ENCODE measurements at places on chromosomes 16 and 17. TPM values are rescaled to one million over a fixed set of nuclear protein-coding genes. Genes with fewer than 3 reads are reported as not detected.

The CACNG5 gene
- polyA plus RNA-seq = not detected

The TBC1D3E gene
- polyA plus RNA-seq = not detected

The KRT16 gene
- 0.90 TPM for polyA plus RNA-seq

The CD300H gene
- polyA plus RNA-seq = not detected

The ATMIN gene
- 13.2 TPM for polyA plus RNA-seq

The MEFV gene
- polyA plus RNA-seq = not detected

The MRPL38 gene
- polyA plus RNA-seq = 58.4 TPM

The TBC1D3C gene
- polyA plus RNA-seq = not detected

The SPIRE2 gene
- 0.79 TPM for polyA plus RNA-seq

The PITPNM3 gene
- polyA plus RNA-seq = 6.5 TPM

The SLX4 gene
- 1.9 TPM for polyA plus RNA-seq

The ALOXE3 gene
- 0.11 TPM for polyA plus RNA-seq

The LCAT gene
- 5.3 TPM for polyA plus RNA-seq

The INCA1 gene
- 1.2 TPM for polyA plus RNA-seq

The GPR142 gene
- not detected for polyA plus RNA-seq

The CCDC144A gene
- 0.03 TPM for polyA plus RNA-seq

The GLIS2 gene
- 6.8 TPM for polyA plus RNA-seq

Measured in GM23248 (cell line).